ENCODE measurements at places on chromosomes 12 and 14.

GRCh38 chr14:84273181-84273580 is 1256.8 kb upstream of the FLRT2 start:
- no peak for DNase-seq

- no peak for DNase-seq
These were observed 8.5 kb downstream of the AKT1 start for GRCh38 chr14:104786726-104787675.

DNA sequence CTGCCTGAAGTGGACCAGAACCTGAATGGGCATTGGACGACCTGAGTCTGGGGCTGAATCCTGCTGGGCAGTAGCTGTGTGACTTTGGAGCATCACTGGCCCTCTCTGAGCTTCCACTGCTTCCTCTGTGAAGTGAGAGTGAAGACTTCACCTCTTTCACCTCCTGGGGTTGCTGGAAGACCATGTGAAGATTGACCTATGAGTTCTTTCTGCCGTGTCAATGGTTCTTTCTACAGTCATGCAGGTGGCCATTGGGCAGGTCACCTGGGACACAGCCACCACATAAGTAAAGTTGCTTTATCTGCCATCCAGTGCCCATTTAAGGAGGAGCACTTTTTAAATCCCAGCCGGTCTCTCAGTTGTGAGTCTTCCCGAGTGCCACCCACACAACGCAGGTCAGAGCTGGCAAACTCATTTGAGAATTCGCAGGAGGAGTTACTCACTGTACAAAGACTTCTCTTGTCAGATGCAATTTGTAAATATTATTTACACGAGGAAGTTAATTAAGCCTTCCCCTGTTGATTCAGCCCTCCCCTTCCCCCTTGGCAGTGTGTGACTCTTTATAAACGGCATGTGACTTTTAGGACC is 74.8 kb upstream of the TCL1B start:
- no peak for DNase-seq

- no peak for DNase-seq
These were observed 78.6 kb downstream of the IFNG-AS1 start for GRCh38 chr12:68067762-68068376.

GRCh38 chr12:112664569-112664968 is 127.0 kb upstream of the RPH3A start:
- no peak for DNase-seq

GRCh38 chr12:131641315-131641714 is 69.6 kb upstream of the SFSWAP start:
- DNase-seq, result no peak

DNA sequence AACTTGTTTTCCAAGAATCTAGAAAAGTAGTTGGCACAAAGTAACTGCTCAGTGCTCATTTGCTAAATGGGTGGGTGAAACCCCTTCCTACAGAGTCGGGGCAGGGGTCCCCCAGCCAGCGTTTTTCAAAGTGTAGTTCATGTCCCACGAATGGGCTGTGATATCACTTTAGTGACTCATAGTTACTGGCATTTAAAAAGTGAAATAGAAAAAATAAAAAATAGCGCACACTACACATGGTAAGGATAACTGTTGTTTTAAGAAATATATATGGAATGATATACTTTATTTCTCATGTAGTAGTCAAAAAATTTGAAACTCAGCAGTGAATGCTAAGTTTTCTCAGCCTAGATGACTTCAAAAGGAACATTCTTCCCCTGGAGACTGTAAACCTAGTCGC is 250.4 kb downstream of the CHST11 start:
- no peak for DNase-seq

DNA sequence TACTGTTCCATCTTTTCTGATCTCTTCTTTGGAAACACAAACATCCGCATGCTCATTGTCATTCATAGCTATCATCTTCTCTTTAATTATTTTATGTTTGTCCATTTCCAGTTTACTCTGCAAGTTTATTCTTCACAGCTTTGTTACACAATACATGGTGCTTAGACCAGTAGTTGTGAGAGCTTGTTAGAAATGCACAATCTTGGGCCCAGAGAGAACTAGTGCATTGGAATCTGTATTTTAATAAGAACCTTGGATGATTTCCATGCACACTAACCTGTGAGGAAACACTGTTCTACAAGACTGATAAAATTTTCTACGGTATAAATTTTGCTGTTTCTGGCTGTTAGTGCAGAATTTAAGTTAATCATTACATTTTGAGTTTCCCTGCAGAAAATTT is 59.3 kb upstream of the SLC2A13 start:
- no peak for DNase-seq

- DNase-seq, result no peak
These were observed at the start of gene TBX3 for GRCh38 chr12:114684098-114684869. Gene TBX3 (minus strand): TSS chr12:114684175. CDS start chr12:114683200, 975 bp downstream.

GRCh38 chr12:128920468-128920867 is 67.2 kb downstream of the GLT1D1 start:
- no peak for DNase-seq

GRCh38 chr14:74682169-74682952 is 30.5 kb downstream of the AREL1 start:
- no peak for DNase-seq
